ENCODE measurements at places on chromosomes 4 and X.

GRCh38 chrX:153829549-153829798 lies 870 bp downstream of the PDZD4 start:
- no peak for DNase-seq

GRCh38 chrX:23365541-23365940 lies 30.9 kb downstream of the PTCHD1 start:
- no peak for DNase-seq

GRCh38 chrX:118726396-118726795 lies 1.0 kb upstream of the IL13RA1 start:
- DNase-seq: no peak

GRCh38 chr4:36917413-36917812 lies 327.1 kb upstream of the NWD2 start:
- no peak for DNase-seq

GRCh38 chr4:38049545-38050170 lies 89.5 kb downstream of the PTTG2 start:
- DNase-seq: no peak

DNA sequence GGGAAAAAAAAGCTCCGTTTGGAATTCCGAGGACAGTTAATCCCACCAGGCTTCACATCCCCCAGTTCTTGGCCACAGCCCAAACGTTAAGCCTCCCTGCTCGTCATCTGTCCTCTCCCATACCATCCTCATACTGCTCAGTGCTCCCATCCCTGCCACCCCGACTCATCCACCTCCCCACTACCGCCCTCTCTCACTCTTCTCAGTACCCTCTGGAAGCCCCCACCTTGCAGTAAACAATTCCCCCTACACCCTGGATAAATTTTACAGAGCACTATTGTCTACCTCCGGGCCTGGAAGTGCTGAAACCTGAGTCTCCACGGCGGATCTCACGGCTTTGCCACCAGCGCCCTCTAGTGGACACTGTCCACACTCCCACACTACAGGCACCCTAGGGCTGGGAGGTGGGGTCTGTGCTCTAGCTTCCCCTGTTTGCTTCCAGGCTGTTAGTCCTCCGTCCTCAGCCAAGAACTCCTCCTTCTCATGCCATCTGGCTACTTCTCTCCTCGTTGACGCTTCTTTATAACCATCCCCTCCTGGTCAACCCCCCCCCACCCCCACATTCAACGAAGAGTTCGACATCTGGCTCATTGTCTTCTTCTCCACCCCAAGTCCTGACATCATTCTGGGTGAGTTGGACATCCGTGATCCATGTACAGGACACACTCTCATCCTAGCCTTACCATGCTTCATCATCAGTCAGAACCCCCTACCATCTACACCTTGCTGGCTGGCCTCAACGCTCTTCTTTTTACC lies 54.5 kb downstream of the RTL9 start:
- peak; percentile 68 for DNase-seq

DNA sequence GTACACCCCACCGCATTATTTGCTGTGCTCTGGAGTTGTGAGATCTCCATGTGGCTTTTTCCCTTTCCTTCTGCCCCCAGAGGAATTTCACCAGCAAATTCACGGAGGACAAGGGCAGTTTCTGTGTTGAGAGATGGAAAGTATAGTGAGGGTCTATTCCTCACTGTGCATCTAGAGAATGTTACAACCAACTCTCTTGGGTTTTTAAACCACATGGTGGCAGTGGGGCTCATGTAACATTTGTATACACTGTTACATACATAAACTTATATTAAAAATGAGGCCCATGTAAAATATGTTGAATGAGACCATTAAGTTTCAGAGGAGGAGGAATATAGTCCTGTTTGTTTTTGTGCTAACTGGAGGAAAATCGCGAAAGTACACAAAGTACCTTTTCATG lies 909 bp upstream of the PRKG2 start:
- no peak for DNase-seq

DNA sequence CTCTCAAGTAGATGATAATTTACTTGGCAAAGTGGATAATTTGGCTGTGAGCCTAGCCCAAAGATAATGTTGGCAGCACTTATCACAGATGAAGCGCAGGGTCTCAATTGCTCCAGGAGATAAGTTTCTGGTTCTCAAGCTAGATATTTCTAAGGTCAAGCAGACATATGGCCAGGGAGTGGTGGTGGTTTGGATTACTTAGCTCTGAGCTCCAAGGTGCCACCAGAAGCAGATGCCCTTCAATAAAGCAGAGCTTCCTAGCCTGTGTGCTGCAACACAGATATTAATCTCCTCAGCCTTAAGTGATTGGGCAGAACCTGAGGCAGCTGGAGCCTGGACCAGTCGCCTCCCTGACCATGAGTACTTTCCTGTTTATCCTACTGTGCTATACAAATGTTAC lies 79.2 kb upstream of the NALF2 start:
- DNase-seq: no peak
